ENCODE measurements at places on chromosomes 7 and 10.

DNA sequence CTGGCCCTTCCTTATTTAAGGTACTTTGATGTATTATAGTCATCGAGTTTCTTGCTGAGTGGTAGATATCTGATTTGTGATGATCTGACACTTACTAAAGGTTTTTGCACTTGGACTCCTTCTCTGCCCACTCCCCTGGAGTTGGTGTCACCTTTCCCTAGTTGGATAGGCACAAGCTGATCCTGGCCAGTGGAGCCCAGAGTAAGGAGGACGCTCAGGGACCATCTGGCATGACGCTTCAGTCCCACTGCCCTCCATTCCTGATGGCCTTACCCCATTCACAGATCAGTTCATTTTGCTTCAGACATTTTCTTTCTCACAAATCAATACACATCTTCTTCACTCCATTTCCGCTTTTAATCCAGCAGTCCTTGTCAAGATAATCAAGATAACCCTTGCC lies 20.1 kb downstream of the ASB15 start:
- no peak for DNase-seq

DNA sequence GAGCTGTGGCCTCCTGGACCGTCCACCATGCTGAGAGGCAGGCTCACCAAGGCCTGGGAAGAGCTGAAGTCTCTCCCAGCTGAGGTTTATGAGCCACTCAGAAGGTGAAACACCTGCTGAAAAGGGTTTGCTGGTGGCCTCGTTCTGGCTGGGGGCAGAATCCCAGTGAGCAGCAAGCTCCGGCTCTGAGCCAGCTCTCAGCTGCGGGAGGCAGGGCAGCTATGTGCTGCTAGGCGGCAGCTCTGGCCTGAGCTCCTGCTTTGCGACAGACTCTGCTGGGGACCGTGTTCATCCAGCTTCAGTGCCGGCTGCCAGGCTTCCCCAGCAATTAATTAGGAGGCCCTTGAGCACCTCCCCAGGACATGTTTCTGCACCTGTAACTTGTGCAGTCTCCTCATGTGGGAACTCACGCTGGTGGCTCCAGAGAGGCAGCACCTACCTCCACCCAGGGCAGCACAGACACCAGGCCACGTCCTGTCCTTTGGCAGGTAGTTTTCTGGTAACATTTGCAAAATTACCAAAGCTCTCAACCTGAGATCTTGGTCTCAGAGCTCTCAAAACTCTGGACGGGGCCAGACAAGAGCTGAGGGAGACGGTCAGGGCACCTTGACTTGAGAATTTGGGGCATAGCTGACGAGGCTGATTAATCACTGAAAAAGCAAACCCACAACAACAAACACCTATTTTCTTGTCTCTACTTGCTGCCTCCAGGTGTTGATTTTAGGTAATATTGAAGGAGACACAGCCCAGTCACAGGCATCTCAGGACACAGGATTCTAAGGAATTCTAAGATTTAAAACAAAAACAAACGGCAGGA lies 185.0 kb downstream of the TCERG1L start:
- no peak for DNase-seq

GRCh38 chr7:78443811-78444210 lies 645.2 kb downstream of the PHTF2 start:
- no peak for DNase-seq

DNA sequence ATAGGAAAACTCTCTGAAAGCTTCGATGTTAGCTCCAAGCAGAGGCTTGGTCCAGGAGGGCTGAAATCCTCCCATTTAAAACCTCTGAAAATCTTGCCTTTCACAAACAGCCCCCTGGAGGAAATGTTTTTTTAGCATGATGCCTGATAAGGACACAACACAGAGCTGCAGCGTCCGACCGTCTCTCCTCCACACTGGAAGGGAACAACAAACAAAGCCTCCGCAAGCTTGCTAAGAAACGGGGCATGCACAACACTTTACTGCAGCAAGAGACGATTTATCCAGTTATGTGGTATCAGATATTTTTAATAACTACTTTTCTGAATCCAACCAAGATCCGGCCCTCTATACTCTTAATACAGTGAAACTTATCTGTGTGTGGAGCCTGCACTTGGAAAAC lies 182.3 kb downstream of the PTPRN2 start:
- no peak for DNase-seq

All from AG04450 (cell line).